NCI-H1417 (cell line): ENCODE measurements at places on chromosomes 4 and X.
A peak's percentile ranks its signal among the peaks of the same experiment; 100 is the strongest.

DNA sequence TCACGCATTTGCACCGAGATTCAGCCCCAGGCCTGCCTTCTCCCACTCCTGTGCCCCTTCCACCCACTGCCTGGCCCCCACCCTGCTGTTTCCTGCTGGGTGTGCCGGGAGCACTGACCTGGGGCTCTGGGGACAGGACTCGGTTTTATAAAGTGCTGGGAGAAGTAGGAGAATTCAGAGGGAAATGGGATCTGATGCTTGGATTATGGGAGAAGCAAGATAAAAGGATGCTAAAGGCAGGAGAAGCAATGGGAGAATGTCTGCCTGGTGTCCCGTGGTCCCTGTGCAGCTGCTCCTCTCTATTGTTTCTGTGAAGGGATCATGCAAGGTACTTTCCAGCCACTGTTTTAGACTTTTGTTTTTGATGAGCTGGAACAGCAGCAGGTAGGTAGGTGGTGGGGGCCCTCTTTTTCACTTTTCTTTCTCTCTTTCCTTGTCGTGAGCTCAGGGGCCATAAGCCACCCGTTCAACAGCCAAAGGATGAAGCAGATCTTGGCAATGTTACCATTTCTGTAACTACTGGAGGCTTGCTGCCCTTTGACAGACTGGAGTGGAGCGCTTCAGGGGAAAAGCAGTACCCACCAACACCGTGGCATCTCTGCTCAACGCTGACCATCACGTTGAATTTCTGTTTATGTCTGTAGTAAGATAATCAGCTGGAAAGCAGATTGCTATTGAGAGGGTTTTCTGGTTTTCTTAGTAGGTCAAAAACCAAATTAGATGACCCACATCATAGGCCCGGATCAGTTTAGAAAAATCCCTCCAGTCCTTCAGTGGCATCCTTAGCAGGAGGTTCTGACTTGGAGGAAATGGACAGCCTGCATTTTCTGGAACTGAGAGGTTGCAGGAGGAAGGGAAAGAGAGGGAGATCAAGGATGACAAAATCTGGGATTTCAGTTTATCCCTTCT, 63.8 kb upstream of the ENPP6 start:
- DNase-seq, result no peak

- no peak for DNase-seq
These were observed 111.2 kb upstream of the PDE5A start for GRCh38 chr4:119739796-119740195.

- DNase-seq, result no peak
These were observed 264.6 kb upstream of the FMR1 start for GRCh38 chrX:147646949-147647723.

GRCh38 chr4:171639540-171639939, 173.7 kb upstream of the GALNTL6 start:
- no peak for DNase-seq

- DNase-seq, result no peak
These were observed 5.3 kb upstream of the PAPSS1 start for GRCh38 chr4:107725281-107725859.

DNA sequence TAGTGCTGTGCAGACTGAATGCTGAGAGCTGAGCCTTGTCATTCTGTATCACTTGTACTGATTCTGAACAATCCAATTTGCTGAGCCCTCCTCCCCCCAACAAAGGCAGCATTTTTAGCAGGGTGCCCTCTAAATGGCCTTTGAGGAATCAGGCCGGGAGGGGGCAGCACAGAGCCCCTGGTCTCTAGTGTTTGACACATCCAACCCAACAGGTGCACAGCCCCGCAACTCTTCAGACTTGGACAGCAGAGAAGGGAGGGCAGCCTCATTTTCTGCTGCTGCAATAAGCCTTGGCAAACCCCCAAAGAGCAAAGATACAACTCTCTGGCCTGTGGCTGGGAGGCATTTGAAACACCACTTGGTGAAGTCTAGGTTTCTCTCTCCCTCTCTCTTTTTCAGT, 3.4 kb downstream of the ATP1B4 start:
- DNase-seq, result peak; percentile 41

- DNase-seq, result no peak
These were observed 464.9 kb downstream of the SMARCA1 start for GRCh38 chrX:129058405-129058804.

DNA sequence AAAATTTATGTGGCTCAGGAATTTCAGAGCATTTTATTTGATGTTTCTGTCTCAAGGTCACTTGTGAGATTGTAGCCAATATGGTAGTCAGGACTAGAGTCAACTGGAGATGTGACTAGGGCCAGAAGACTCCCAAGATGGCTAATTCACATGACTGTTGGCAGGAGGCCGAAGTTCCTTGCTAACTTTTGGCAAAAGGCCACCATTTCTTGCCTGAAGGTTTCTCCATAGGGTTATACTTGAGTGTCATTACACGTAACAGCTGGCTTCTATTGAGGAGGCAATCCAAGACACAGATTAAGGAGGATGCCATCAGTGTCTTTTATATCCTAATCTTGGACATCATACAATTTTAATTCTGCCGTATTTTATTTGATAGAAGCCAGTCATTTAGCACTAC, 162.3 kb upstream of the MAOA start:
- no peak for DNase-seq

DNA sequence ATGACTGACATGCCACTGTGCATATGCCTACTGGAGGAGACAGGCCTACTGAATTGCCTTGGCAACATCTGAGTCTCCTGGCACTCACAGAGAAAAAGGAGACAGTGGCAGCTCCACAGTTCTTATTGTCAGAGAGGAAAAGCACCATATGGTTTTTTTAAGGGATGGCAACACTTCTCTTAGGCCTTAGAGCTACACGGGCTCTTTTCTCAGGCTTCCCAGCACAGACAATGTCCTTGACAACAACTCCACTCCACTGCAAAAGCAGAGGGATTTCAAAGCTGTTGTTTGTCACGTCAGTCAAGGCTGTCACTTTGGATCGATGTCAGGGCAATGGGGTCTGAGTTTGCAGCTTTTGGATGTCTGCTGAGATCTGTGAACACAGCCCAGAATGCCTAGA, 4.7 kb upstream of the CLCN4 start:
- no peak for DNase-seq

- DNase-seq, result peak; percentile 15
These were observed 34.4 kb downstream of the AGTR2 start for GRCh38 chrX:116204932-116205331.

- DNase-seq, result no peak
These were observed 113.9 kb downstream of the NYX start for GRCh38 chrX:41561045-41561444.

DNA sequence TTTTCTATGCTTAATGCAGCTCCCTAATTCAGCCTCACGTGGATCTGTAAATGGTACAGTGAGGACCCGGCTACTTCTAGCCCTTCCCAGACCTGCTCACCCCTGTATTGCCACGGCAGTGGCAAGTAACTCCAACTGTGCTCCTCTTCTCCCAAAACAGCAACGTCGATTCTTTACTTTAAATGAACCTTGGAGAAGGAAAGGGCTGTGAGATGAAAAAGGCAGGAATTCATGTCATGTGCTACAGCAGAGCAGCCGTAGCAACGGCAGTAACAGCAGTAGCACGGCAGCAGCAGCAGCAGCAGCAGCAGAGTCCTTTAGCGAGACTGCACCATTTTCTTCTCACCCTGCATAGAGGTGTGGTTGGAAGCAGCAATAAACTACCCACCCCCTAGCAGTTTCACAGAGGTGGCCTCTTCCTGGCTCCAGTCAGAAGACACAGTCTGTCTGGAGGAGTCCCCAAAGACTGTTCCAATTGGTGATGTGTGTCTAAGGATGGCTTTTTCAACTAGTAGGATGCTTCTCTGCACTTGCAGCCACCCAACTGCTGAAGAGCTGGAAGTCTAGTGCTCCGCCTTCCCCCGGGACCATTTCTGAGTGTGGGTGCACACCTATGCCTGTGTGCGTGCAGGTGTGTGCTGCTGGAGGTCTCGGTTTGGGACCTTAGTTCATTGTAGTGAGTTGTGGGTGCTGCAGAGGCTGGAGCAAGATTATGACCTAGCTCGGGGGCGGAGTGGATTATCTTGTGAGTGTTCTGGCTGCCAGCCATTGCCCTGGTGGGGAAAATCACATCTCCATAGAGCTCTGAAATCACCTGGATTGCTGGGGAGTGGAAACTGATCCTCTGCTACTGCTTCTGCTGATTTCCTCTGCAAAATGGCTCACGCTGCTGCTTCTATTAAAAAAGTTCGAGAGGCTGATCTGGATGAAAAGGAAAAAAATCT, 67.2 kb downstream of the ANK2 start:
- peak; percentile 80 for DNase-seq
